ENCODE measurements at places on chromosomes 2 and 18. TPM values are rescaled to one million over a fixed set of nuclear protein-coding genes. Genes with fewer than 3 reads are reported as not detected.
A peak's percentile ranks its signal among the peaks of the same experiment; 100 is the strongest.

The SNTG2 gene
- 7.9 TPM for total RNA-seq

The CCDC68 gene
- total RNA-seq = 4.7 TPM

The TRABD2A gene
- 2.7 TPM for total RNA-seq

The LDLRAD4 gene
- 85.9 TPM for total RNA-seq

The KRTCAP3 gene
- 1.1 TPM for total RNA-seq

The STPG4 gene
- not detected for total RNA-seq

The NOL4 gene
- total RNA-seq = 0.08 TPM

The SIX2 gene
- total RNA-seq = 1.5 TPM

The CD207 gene
- not detected for total RNA-seq

The EMX1 gene
- total RNA-seq = 0.15 TPM

The FRZB gene
- 88.4 TPM for total RNA-seq

- H3K4me3 ChIP-seq = no peak overlapping the region
- H3K36me3 ChIP-seq = no peaks in the 10 kb centered on the region
- no peak overlapping the region for H3K27ac ChIP-seq
- H3K4me1 ChIP-seq = no peaks in the 10 kb centered on the region
Measured at GRCh38 chr2:141666191-141666590, 464.6 kb downstream of the LRP1B start.

DNA sequence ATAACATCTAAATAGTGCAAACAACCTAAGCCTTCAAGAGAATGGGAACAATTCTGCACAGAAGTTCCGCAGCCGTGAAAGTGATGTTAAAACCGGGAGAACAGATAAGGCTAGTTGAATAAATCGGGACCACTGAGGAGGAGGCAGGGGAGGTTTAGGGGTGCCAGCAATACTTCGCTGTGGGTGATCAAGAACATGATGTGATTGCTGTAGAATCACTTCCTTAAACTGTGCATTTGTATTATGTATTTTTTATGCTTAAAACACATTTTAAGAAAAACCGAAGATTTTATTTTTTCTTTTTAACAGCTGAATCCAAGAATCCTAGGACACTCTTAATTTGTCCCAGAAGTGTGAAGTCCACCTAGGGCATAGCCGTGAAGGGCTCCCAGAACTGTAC is 33.6 kb downstream of the TTC32 start:
- no peaks in the 10 kb centered on the region for H3K4me1 ChIP-seq
- no peaks in the 10 kb centered on the region for H3K36me3 ChIP-seq
- no peak overlapping the region for H3K27ac ChIP-seq
- no peak for ATAC-seq

DNA sequence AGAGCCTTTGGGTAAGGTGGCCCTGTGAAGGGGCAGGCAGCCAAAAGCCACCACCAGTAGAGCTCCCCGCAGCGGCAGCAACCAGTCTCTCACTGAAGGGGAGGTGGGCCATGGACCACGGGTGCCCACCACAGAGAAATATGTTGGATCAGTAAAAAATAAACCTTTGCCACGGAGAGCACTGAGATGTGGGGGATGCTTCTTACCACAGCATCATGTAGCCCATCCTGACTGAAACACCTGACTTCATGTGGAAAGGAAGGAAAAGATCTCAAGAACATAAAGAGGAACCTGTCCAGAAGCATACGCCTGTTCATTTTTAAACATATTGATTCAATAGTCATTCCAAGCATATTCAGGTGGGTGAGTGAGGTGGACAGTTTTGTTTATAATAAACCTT is 51.1 kb downstream of the LONRF2 start:
- no peak overlapping the region for H3K4me3 ChIP-seq
- no peaks in the 10 kb centered on the region for H3K4me1 ChIP-seq
- H3K27me3 ChIP-seq = no peaks in the 10 kb centered on the region
- no peak for ATAC-seq

DNA sequence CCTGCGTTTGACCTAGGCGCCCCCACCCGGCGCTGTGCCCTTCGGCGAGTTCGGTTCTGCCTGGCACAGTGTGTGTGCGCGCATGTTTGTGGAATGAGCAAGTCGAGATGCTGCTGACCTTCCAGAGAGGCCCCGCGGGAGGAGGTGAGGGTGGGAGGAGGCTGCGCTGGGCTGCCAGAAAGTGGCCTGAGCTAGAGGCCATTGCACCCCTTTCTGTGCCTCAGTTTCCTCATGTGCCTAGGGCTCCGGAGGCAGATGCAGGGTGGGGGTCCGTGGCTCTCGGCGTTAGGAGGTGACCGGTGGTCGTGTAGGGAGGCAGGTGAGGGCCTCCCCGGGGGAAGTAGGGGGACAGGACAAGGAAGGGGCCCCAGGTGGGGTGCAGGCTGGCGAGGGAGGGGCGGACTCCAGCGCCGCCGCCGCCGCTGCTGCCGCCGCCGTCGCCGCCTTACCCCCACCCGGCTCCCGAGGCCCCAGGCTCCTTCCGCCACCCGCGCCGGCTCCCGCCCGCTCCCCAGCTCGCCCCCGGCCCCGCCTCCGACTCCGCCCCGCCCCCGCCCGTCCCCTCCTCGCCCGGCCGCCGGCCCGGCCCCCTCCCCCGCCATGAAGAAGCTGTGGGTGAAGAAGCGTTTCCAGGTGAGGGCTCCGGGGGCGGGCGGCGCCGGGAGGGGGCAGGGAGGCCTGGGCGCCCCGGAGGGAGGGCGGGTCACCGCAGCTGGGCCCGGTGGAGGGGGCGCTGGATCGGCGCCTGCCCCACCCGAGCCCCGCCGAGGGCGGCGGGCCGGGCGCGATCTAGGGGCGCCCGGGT is 7.0 kb downstream of the SPEG start:
- H3K4me1 ChIP-seq = peaks cover 8% of the 10 kb centered on the region
- ATAC-seq = peak; percentile 69
- H3K27me3 ChIP-seq = peaks cover 14% of the 10 kb centered on the region
- H3K27ac ChIP-seq = peak overlapping the region; percentile 99
- no peaks in the 10 kb centered on the region for H3K36me3 ChIP-seq

GRCh38 chr2:9646196-9647030 is 15.6 kb upstream of the YWHAQ start:
- H3K4me3 ChIP-seq = no peak overlapping the region
- H3K27me3 ChIP-seq = peaks cover 13% of the 10 kb centered on the region
- no peaks in the 10 kb centered on the region for H3K36me3 ChIP-seq
- no peak for ATAC-seq

- no peak overlapping the region for H3K27ac ChIP-seq
- no peaks in the 10 kb centered on the region for H3K36me3 ChIP-seq
- no peak overlapping the region for H3K4me3 ChIP-seq
- H3K27me3 ChIP-seq = no peaks in the 10 kb centered on the region
- no peak for ATAC-seq
Measured at GRCh38 chr2:105110295-105110829, 72.5 kb downstream of the MRPS9 start.

GRCh38 chr2:158079672-158080071 is 22.0 kb upstream of the UPP2 start:
- H3K4me3 ChIP-seq = no peak overlapping the region
- ATAC-seq = no peak
- H3K27ac ChIP-seq = no peak overlapping the region
- H3K4me1 ChIP-seq = no peaks in the 10 kb centered on the region

DNA sequence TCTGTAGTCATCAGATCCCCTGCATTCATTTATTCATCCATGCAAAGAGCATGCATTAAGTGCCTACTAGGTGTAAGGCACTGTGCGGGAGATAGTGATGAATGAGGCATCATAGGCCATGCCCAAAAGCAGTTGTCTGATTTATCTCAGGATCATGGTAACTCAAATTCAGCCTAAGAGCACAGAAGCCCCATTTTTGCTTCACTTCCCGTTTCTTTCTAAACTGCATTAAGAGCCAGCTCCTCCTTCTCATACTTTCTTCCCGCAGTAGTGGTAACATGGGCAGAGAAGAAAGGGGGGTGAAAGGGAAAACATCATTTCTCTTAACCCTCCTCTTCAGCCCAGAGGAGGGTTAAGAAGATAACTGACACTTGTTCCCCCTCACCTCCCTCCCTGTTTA is 2.9 kb downstream of the GPR45 start:
- H3K36me3 ChIP-seq = no peaks in the 10 kb centered on the region
- no peak overlapping the region for H3K27ac ChIP-seq
- H3K27me3 ChIP-seq = no peaks in the 10 kb centered on the region
- no peaks in the 10 kb centered on the region for H3K4me1 ChIP-seq
- H3K4me3 ChIP-seq = no peak overlapping the region
- ATAC-seq = no peak

GRCh38 chr2:174840436-174840835 is 76.2 kb upstream of the CHRNA1 start:
- H3K27ac ChIP-seq = no peak overlapping the region
- no peaks in the 10 kb centered on the region for H3K27me3 ChIP-seq
- no peak for ATAC-seq
- H3K36me3 ChIP-seq = no peaks in the 10 kb centered on the region
- no peaks in the 10 kb centered on the region for H3K4me1 ChIP-seq
- H3K4me3 ChIP-seq = no peak overlapping the region

DNA sequence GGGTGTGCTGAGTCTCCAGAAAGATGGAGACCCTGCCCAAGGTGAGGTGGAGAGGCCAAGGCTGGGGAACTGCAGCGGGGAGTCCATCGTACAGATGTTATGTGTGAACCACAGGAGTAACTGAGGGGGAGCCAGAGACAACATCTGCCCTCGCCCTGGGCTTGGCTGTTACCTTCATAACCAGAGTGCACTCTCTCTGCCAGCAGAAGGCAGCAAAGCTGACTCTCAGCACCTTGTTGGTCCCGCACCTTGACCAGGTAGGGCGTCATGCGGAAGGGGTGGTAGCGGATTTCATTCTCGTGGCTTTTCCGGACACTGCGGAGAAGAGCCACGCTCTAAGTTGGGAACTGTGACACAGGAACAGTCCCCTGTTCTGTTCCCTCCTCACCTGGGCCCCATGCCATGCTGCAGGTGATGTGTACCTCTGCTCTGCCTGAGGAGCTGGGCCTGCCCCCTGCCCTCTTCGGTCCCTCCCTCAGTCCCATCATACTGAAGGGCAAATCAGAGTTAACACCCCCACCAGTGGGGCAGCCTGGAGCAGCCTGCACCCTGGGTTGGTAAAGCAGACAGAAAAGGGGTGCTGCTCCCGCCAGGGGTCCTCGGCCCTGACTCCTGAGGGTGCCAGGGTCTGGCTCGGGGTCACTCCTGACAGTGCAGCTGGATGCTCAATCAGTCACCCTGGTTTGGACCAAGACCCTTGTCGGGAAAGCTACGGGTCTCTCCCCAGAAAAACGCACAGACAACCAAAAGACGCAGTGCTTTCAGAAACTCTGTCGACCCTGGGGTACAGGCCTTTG is 20.3 kb downstream of the PER2 start:
- H3K27me3 ChIP-seq = no peaks in the 10 kb centered on the region
- no peak for ATAC-seq
- no peak overlapping the region for H3K27ac ChIP-seq

- H3K36me3 ChIP-seq = no peaks in the 10 kb centered on the region
- H3K27me3 ChIP-seq = no peaks in the 10 kb centered on the region
- H3K27ac ChIP-seq = no peak overlapping the region
- no peak overlapping the region for H3K4me3 ChIP-seq
- no peak for ATAC-seq
Measured at GRCh38 chr2:172208791-172209325, 106.2 kb upstream of the DLX2 start.

- no peaks in the 10 kb centered on the region for H3K4me1 ChIP-seq
- H3K27me3 ChIP-seq = no peaks in the 10 kb centered on the region
- no peak overlapping the region for H3K27ac ChIP-seq
- H3K36me3 ChIP-seq = no peaks in the 10 kb centered on the region
- no peak overlapping the region for H3K4me3 ChIP-seq
Measured at GRCh38 chr18:55473058-55473457, 114.9 kb downstream of the TCF4 start.

GRCh38 chr2:174603280-174603679 is 5.7 kb upstream of the WIPF1 start:
- no peaks in the 10 kb centered on the region for H3K27me3 ChIP-seq
- peaks cover 4% of the 10 kb centered on the region for H3K36me3 ChIP-seq
- peaks cover 17% of the 10 kb centered on the region for H3K4me1 ChIP-seq
- H3K27ac ChIP-seq = no peak overlapping the region
- ATAC-seq = peak; percentile 57

GRCh38 chr2:211407076-211407475 is 850.7 kb downstream of the CPS1 start:
- H3K36me3 ChIP-seq = no peaks in the 10 kb centered on the region
- ATAC-seq = no peak
- H3K4me1 ChIP-seq = no peaks in the 10 kb centered on the region

- H3K4me1 ChIP-seq = no peaks in the 10 kb centered on the region
- no peak overlapping the region for H3K4me3 ChIP-seq
- no peaks in the 10 kb centered on the region for H3K36me3 ChIP-seq
- peaks cover 7% of the 10 kb centered on the region for H3K27me3 ChIP-seq
- no peak overlapping the region for H3K27ac ChIP-seq
Measured at GRCh38 chr2:71944806-71945602, 202.7 kb downstream of the CYP26B1 start.

GRCh38 chr2:47007223-47007825 is 91.7 kb upstream of the MCFD2 start:
- ATAC-seq = no peak
- H3K4me1 ChIP-seq = peaks cover 60% of the 10 kb centered on the region
- peak overlapping the region; percentile 96 for H3K27ac ChIP-seq
- no peaks in the 10 kb centered on the region for H3K36me3 ChIP-seq
- H3K4me3 ChIP-seq = no peak overlapping the region

- H3K4me1 ChIP-seq = peaks cover 41% of the 10 kb centered on the region
- no peak overlapping the region for H3K27ac ChIP-seq
- no peaks in the 10 kb centered on the region for H3K36me3 ChIP-seq
- H3K27me3 ChIP-seq = no peaks in the 10 kb centered on the region
Measured at GRCh38 chr2:105515581-105516415, 116.9 kb upstream of the FHL2 start.

DNA sequence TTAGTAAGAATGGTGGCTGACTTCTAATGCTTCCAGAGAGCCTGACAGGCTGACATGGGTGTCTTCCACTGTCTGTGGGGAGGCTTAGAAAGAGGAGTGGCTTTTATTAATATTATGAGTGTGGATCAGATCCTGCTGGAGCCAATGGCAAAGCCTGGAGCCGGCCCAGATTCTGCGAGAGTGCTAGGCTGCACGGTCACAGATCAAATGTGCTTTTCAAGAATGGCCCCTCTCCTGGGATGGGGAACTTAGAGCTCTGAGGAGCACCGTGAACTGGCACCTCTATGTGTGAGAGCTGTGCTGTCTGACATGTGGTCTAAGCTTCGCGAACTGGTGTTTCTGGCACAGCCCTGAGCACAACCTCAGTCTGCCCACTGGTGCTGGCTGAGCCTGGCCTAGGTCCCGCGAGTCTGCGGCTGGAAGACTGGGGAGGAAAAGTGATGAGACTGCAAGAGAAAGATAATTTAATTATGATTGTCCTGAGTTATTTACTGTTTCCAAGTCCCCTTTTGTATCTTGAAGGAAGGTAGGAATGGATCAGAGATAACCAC is 70.4 kb downstream of the ASAP2 start:
- H3K36me3 ChIP-seq = no peaks in the 10 kb centered on the region
- ATAC-seq = no peak
- no peak overlapping the region for H3K27ac ChIP-seq
- peaks cover 5% of the 10 kb centered on the region for H3K4me1 ChIP-seq
- H3K4me3 ChIP-seq = no peak overlapping the region

GRCh38 chr2:241854342-241855244 is 4.1 kb downstream of the PDCD1 start:
- no peak overlapping the region for H3K27ac ChIP-seq
- H3K4me3 ChIP-seq = no peak overlapping the region
- H3K36me3 ChIP-seq = no peaks in the 10 kb centered on the region
- ATAC-seq = no peak
- peaks cover 13% of the 10 kb centered on the region for H3K27me3 ChIP-seq

GRCh38 chr2:10048501-10049171 is 5.3 kb downstream of the KLF11 start:
- no peaks in the 10 kb centered on the region for H3K27me3 ChIP-seq
- H3K4me3 ChIP-seq = no peak overlapping the region
- H3K4me1 ChIP-seq = peaks cover 48% of the 10 kb centered on the region
- ATAC-seq = no peak
- H3K36me3 ChIP-seq = peaks cover 70% of the 10 kb centered on the region
- peak overlapping the region; percentile 8 for H3K27ac ChIP-seq
